Stimulated activated CD8-positive, alpha-beta memory T cell treated with anti-CD3 and anti-CD28 coated beads, Interleukin-15, amount 100 ng/mL, for 4 hours (primary cell): ENCODE measurements at places on chromosomes 1 and 21.

GRCh38 chr21:35032474-35033263, 16.4 kb downstream of the RUNX1 start:
- DNase-seq: no peak

DNA sequence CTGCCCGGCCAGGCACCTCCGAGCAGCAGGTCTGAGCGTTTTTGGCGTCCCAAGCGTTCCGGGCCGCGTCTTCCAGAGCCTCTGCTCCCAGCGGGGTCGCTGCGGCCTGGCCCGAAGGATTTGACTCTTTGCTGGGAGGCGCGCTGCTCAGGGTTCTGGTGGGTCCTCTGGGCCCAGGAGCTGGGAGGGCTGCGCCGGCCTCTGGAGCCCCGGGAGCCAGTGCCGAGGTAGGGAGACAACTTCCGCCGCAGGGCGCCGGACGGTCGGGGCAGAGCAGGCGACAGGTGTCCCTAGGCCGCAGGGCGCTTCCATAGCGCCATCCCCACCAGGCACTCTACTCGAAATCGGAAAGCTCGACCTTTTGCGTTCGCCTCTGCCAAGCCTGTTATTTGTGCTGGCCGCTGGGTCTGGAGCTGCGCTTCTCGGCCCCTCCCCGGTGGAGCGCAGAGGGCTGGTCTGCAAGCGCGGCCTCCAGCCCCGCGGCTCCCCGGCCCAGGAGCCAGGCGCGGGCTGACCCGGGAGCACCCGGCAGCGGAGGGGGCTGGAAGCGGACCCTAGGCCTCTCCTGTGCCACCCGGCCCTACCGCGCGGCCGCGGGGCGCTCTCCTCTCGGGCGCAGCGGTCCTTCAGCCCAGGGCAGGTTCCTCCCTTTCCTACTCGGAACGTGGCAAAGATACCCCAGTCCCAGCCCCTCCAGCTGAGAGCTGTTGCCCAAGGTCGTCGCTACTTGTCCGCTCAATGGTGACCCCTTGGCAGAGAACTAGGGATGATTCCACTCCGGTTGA, 2.2 kb downstream of the SIM2 start:
- no peak for DNase-seq

- DNase-seq: no peak
Observed at GRCh38 chr21:20259031-20259867, 739.0 kb upstream of the NCAM2 start.

GRCh38 chr1:229999004-229999670, 67.9 kb upstream of the GALNT2 start:
- no peak for DNase-seq

- DNase-seq: no peak
Observed at GRCh38 chr21:41828884-41829360, 50.2 kb downstream of the PRDM15 start.

DNA sequence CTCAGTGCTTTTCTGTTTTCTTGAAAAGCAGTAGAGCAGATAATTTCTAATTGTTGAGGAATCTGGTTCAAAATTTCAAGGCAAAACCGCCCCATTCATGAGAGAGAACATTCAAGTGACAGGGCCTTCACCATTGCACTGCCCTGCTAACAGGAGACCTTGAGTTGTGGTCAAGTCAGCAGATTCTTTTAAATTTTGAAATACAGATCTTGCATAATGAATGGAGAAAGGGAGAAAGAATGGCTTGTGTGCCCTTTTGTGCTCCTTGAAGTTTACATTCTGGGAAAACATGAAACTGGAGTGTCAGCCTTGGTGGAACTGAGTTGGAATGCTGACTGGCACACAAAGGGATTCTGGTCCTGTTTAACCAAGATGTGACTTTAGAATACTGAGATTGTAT, 164.5 kb upstream of the UBE2U start:
- DNase-seq: no peak

DNA sequence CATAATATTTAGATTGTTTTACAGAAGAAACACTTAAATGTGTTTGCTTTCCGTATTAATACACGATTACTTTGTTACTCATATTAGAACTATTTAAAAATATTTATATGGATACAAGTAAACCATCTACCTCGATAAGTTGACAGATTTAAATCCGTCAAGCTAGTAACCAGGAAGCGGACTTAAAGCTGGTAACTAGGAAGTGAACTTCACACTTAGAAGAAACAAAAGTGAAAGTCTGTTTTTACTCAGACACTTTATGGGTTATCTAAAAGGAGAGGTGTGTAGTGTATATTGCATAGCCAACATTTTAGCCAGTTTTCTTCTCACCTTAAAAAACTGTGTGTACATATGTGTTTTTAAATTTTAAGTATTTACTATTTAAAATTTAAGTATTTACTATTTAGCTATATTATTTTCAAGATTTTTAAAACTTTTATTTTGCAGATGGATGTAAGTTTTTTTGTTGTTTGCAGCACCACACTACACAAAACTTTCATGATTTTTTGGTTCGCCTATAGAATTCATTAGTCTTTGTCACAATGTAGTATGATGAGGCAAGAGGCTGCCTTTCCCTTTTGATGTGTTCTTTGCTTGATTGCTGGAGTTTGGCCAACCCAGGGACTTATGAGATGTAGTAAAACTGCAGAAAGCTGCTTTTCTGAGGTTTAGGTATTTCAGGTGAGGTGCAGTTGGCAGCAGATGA, 2.7 kb downstream of the USP25 start:
- no peak for DNase-seq

DNA sequence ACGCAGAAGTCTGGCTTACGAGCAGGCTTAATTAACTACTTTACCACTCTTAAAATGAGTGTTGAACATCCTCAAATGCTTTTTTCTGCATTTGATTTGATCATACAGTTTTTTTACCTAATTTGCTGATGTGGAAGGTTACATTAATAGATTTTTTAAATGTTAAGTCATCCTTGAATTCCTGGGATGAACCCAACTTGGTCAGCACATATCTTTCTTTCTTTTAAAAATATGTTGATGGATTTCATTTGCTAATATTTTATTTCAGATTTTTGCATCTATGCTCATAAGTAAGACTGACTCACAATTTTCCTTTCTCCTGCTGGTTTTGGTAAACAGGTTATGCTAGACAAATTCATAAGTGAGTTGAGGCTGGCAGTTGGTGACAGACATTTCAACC, 82.9 kb downstream of the LHX4 start:
- no peak for DNase-seq

DNA sequence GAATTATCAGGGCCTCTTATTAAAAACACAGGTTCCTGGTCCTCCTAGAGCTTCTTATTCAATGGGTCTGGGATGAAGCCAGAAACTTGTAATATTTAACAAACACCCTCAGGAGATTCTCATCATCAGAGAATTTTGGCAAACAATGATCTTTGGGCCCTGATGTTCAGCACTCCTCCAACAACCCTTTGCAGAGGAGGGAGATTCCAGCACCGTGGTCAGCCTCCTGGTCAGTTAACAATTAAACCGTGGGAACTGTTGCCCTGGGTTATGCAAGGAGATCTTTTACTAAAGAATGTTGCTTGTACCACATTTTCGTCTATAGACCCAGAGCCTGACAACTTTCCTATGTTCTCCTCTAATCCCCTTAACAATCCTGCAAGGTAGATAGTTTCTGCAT, 294.4 kb downstream of the PLPP3 start:
- no peak for DNase-seq
